ENCODE measurements at places on chromosomes 7 and 10.
A peak's percentile ranks its signal among the peaks of the same experiment; 100 is the strongest.

GRCh38 chr7:4834601-4835397, 27.0 kb downstream of the PAPOLB start:
- DNase-seq, result no peak

DNA sequence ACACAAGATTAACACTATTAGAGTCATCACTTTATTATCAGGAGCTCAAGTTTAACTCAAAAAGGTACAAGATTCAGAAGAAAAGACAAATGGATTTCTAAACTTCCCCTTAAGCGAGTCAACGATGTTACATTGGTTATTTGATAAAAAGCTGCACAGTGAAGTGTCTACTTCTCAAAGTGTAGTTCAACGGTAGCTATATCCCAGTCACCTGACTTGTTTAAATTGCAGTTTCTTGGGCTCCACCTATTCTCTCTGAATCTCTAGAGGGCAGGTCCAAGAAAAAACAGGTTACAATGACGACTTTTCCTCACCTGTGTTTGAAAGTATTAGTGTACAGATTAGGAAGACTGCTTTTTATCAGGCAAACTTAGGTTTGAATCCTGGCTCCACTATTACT, 16.6 kb downstream of the MINDY3 start:
- DNase-seq, result no peak

- DNase-seq, result no peak
These were observed 176.6 kb upstream of the SP4 start for GRCh38 chr7:21251151-21251800.

GRCh38 chr7:30313348-30313747, 29.0 kb downstream of the ZNRF2 start:
- no peak for DNase-seq

DNA sequence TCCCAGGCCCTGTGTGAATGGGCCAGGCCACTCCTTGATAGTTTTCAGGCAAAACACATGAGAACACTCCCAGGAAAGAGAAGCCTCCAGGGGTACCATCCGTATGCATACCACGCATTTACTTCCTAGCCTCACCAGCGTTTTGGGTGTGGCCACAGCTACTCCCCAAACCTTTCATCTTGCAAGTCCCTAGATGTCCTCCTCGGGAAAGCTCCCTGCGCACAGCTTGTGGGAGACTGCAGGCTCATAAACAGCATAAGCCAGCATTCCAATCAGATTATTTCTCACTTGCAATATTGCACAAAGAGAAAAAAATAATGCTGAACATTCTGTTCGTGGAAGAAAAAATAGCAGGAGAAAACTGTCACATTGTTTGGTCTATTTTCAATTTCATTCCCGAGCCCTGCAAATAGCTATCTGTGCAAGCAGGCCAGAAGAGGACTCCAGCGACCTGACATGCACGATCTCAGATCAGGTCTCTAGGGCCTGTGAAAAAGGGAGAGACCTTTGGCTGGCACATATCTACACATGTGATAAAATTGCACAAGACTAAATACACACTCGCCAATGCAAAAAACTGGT, 175.6 kb downstream of the PLXNA4 start:
- no peak for DNase-seq

GRCh38 chr10:67297637-67298181, 371.9 kb downstream of the LRRTM3 start:
- DNase-seq, result no peak

- no peak for DNase-seq
These were observed 150.9 kb upstream of the KAT6B start for GRCh38 chr10:74675484-74675883.

DNA sequence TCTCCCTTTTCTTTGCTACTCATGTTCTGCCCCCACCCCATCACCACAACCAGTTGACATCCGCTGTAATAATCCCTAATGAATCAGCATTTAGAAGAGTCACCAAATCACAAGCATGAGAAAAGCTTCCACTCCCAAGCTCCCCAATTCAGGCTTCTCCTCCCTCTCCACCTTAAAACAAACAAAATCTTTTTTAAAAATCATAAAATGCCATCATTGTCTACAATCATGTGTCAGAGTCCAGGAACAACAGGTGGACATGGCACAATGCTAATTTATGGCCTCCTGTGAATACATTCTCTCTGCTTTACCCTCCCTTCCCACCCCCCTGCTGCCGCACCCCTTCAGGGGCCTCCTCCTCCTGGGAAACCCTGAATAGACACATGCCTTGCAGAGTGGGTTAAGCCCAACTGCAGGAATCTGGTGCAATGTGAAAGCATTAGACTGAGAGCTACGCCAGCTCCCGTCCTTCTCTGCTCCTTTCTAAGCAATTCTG, 3.7 kb downstream of the LRRC4 start:
- DNase-seq, result no peak

DNA sequence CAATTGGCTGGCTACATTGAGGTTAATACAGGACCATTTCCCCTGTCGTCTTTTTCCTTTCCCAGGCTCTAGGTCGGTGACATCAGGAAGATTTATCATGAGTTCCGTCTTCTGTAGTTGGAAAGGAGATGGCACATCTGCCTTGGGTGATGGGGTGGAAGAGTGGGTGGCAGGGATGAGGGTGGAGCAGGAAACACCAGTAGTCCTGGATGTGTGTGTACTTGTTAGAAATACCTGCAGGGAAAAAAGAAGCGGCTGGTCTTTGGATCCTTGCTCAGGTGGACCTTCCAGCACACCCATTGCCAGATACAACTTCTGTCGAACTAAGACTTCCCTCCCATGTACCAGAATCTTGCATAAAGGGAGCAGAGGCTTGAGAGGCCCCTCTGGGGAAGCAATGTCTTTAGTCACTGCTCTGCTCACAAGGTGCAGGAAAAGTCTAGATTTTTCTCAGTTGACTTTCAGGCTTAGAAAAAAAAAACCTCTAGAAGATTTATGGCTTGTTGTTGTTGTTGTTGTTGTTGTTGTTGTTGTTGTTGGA, 516.8 kb upstream of the GALNT17 start:
- no peak for DNase-seq

- no peak for DNase-seq
These were observed 49.5 kb upstream of the SRPK2 start for GRCh38 chr7:105438254-105438653.

- DNase-seq, result no peak
These were observed 40.3 kb upstream of the GNAT3 start for GRCh38 chr7:80552031-80552694.

GRCh38 chr7:101205901-101206664, 5.2 kb upstream of the MOGAT3 start:
- DNase-seq, result no peak

DNA sequence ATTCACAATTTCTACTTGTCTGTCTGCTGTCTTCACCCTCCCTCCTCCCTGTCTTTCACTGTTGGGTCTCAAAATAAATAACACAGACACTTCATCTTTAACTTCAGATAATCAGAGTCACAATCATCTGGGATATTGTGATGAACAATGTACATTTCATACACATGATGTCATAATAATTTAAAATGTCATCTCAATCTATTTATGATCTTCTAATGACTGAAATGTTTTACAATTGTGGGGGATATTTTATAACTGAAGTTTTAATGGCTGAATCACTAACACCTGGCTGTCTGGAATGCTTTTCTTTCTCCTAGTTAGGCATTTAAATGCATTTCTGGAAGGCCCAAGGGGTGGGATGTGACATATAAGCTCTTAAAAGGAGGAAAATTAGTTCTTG, 859.8 kb downstream of the LRMDA start:
- DNase-seq, result no peak

DNA sequence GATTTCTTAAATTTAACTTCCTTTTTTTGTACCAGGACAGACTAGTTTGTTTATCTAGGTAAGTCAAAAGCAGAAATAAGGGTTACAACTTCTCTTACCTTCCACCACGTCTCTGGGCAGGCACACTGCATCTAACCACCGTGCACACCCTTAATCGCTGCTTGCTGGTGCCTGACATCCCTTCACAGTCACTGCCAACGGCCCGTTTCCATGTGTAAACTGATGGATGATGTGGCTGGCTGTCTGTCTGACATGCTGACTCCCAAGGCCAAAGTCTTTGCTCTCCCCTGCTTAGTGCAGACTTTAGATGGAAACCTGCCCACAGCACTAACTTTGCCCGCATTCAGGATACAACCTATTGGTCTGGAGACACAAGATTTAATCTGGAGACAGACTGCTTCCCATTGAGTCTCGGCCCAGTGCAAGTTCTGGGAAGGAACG, 1.1 kb downstream of the TMEM273 start:
- no peak for DNase-seq

- DNase-seq, result peak; percentile 26
These were observed at the start of gene FAM20C for GRCh38 chr7:191981-192649. TSS of gene FAM20C (plus strand) at chr7:192571. CDS start at chr7:193200, 629 bp downstream.

GRCh38 chr10:46522295-46523118, 34.0 kb downstream of the GPRIN2 start:
- no peak for DNase-seq

GRCh38 chr7:75922966-75923603, 8.1 kb downstream of the POR start:
- no peak for DNase-seq

DNA sequence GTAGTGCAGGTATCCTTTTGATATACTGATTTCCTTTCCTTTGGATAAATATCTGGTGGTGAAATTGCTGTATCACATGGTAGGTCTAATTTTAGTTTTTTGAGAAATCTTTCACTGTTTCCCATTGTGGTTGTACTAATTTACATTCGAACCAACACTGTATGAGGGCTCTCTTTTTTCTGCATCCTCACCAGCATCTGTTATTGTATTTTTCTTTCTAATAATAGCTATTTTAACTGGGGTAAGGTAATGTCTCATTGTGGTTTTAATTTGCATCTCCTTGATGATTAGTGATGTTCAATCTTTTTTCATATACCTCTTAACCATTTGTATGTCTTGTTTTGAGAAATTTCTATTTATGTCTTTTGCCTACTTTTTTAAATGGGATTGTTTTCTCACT, 335.4 kb upstream of the MTPN start:
- no peak for DNase-seq

DNA sequence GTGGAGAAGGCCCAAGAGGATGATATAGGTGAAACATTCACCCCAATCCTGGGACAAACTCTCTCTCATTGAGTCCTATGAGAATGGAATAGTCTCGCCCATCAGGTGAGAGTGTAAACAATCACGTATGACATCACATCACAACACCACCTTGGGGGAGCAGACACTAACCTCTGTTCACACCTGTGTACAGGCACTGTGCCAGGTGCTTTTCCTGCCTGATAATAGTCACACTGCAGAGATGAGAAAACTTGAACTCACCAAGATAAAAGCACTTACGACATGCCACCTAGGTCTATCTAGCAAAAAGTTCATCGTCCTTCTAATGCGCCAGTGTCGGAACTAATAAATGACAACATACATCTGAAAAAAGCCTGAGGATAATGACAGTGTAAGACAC, 187.8 kb downstream of the FAM107B start:
- no peak for DNase-seq

GRCh38 chr7:130290745-130291144, 2.2 kb upstream of the CPA4 start:
- DNase-seq, result no peak

- DNase-seq, result no peak
These were observed 11.0 kb downstream of the MAPK8 start for GRCh38 chr10:48317321-48317990.

- DNase-seq, result no peak
These were observed 254.2 kb upstream of the ZNF32 start for GRCh38 chr10:43902842-43903241.

DNA sequence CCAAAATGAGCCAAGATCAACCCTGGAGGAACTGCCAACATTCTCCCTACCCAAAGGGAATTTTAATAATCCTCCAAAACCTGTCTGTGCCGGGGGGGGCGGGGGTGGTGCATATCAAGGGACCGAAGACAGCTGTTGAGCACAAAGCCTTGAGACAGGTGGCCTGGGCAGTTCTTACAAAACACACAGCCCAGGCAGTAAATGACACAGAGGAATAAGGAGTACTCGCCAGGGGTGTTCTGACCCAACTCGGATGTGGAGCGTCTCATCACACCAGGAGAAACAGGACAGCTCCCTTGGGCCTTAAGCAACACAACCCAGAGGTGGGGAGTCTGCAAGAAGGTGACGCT, 35.6 kb downstream of the PLAC9 start:
- DNase-seq, result no peak

DNA sequence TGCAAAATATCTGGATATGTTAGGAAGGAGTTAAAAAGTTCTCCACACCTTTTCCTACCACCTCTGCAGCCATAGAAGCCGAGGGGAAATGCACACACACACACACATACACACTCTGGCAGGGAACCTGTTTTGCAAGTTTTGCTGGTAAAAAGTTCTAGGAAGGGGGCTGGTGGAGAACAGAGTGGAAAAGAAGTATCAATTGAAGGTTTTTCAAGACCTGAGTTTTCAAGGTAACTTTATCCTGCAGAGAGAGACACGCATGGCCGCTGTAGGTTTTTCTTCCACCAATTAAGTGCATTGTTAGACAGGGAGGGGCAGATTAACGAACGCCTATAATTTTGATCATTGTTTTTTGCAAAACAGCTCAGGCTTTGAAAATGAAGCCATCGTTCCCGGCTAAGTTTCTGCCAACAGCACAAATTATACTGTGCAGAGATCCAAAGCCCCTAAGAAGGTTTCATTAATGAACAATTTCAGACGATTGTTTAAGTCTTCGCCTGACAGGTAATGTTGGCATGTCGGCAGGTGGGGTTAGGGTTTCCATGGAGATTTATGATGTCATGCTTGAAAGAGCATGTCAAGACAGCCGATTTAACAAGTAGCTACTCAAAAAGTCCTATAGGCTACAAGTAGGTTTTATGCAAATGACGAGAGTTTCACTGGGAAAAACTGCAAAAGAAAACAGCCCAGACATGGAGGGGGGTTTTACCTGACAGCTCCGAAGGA, 29.7 kb downstream of the KIAA1217 start:
- DNase-seq, result no peak

DNA sequence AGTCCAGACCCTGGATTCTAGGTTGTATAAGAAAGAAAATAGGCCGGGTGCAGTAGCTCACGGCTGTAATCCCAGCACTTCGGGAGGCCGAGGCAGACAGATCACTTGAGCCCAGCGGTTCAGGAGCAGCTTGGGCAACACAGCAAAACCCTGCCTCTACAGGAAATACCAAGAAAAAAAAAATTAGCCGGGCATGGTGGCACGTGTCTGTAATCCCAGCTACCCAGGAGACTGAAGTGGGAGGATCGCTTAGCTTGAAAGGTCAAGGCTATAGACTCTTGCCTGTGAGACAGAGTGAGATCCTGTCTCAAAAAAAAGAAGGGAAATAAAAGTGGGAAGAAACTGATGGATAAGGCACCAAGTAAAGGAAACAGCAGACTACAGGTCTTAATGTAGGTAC, 287.9 kb upstream of the KLF14 start:
- DNase-seq, result no peak

Measured in kidney capillary endothelial cell (primary cell).